ENCODE measurements at places on chromosomes 16 and 17.

DNA sequence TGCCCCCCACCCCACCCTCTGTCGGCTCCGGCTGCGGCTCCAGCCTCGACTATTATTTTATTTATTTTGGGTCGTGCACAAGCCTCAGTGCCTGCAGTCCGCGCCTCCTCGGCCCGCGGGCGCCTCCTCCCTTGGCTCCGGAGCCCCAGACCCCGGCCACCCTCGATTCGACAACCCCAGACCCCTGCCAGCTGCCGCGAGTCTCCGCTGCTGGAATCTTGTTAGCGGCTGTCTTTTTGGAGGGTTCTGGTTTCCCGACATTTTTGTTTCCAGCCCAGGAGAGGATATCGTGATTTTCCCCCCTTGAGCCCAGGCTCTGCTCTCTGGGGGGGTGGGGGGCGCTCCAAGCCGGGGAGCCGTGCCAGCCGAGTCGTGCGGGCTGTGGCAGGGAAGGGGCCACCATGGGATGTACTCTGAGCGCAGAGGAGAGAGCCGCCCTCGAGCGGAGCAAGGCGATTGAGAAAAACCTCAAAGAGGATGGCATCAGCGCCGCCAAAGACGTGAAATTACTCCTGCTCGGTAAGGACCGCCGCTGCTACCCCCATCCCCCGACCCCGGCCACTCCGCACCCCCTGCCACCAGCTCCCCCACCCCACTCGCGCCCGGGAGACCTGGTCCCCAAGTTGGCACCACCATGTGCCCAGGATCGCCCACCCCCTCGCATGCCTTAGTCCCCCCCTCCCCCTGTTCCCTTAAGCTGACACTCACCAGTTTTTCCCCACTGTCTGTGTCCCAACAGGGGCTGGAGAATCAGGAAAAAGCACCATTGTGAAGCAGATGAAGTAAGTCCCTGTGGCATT, 746 bp downstream of the GNAO1 start:
- DNase-seq, result no peak

GRCh38 chr16:73356401-73357079, 308.6 kb upstream of the ZFHX3 start:
- DNase-seq, result no peak

DNA sequence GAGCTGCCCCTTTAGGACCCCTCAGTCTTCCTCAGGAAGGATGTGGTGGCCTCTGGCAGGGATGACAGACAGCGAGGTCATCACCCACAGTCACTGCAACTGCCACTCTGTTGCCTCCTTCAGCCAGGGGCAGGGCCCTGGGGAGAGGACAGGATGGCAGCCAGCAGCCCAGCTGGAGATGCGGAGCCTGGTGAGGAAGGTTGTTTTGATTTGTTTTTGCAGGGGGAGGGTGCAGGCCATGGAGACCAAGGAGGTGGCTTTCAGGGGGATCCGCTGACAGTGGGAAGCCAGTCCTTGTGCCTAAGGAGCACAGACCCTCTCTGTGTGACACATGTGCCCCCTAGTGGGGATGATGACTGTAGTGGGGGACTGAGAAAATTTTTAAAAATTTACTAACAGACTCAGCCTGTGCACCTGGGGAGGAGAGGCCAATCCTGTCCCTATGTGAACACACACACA, 7.4 kb downstream of the PRCD start:
- DNase-seq, result peak; percentile 96

GRCh38 chr16:4414187-4414917, 2.0 kb downstream of the CORO7 start:
- no peak for DNase-seq

GRCh38 chr17:15194859-15195277, 70.3 kb downstream of the PMP22 start:
- no peak for DNase-seq

GRCh38 chr17:29760279-29761039, 137.7 kb upstream of the CORO6 start:
- peak; percentile 25 for DNase-seq

DNA sequence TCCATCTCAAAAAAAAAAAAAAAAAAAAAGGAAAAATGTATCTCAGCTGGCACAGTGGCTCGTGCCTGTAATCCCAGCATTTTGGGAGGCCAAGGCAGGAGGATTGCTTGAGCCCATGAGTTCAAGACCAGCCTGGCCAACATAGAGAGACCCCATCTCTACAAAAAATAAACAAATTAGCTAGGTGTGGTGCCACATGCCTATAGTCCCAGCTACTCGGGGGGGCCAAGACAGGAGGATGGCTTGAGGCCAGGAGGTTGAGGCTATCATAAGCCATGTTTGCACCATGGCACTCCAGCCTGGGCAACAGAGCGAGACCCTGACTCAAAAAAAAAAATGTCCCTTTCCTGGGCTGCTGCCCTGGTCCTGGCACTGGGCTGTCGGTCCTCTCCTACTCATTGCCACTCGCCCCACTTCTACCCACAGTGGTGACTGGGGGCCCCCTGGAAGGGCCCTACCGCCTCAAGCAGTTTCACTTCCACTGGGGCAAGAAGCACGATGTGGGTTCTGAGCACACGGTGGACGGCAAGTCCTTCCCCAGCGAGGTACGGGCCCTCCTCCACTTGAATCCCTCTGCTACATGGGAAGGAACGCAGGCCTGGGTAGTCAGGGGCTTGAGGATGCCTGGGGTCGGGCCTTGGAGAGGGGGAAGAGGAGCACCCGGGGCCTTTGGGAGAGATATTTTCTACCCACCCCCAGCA, 6.1 kb downstream of the CA7 start:
- DNase-seq, result no peak

DNA sequence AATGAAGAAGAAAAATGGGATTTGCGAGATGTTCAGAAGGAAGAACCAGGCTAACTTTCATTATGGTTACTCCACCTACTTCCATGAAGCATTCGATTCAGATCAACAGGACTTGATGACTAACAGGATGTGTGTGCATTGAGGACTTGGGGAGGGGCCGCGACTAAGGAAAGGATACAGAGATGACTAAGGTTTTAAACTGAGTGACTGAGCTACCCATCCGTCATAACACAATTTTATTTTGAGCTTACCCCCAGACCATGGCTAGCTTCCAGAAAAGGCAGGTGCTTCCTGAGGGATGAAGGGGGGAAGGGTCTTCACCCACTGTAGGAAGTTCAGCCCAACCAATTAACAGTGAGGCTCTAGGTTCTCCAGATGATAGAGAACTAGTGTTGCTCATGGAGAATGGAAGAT, 2.5 kb upstream of the CDYL2 start:
- peak; percentile 90 for DNase-seq

DNA sequence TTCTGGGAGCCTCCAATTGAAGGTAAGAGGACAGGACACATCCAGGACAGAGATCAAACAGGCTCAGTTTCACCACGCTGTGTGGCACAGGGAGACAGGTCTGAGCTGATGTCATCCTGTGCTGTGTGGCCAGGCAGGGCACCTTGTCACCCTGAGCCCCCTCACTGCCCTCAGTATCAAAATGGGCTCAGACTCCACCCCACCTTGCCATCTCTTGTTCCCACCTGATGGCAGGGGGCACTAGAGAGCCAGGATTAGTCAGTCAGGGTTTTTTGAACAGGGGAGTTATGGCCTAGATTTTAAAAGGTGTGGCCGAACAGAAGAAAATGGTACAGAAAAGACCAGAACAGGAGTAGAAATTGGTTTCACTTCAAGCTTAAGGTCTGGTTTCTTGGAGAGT, 2.6 kb downstream of the KAT2A start:
- DNase-seq, result peak; percentile 72

- no peak for DNase-seq
These were observed 4.7 kb downstream of the PPP1R1B start for GRCh38 chr17:39631403-39631802.

DNA sequence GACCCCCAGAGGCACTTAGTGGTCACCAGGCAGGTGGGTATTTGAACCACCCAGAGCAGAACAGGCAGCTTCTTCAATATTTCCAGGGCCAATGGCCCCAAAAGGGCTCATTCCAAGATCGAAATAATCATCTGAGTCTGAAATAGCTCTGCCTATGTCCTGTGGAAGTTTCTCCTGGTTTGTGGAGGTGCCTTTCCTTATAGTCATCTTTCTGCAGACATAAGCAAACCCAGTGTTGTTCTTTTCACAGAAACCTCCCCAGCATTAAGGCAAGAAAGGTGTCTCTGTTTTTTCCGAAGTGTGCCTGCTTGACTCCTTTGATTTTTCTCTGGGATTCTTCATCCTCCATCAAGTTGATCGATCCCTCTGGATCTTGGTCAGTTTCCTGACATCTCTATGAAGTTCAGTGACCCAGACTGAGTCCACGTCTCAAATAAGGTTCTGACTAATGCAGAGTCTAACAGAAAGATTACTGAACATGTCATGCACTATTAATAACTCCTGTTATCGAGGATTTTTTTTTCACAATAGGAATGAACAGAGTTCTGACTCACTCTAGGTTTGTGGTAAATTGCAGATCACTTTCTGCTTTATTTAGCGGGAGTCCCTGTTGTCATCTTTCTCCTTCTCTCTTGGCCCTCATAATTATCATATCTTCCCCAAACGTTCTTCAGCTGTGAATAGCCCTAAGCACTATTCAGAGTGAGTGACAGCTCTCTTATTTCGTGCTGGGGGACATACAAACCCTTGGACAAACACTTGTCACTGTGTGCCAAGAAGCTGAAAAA, 1.5 kb downstream of the LRRC3C start:
- peak; percentile 69 for DNase-seq

GRCh38 chr16:30813821-30814189, 26.8 kb upstream of the ZNF629 start:
- no peak for DNase-seq

DNA sequence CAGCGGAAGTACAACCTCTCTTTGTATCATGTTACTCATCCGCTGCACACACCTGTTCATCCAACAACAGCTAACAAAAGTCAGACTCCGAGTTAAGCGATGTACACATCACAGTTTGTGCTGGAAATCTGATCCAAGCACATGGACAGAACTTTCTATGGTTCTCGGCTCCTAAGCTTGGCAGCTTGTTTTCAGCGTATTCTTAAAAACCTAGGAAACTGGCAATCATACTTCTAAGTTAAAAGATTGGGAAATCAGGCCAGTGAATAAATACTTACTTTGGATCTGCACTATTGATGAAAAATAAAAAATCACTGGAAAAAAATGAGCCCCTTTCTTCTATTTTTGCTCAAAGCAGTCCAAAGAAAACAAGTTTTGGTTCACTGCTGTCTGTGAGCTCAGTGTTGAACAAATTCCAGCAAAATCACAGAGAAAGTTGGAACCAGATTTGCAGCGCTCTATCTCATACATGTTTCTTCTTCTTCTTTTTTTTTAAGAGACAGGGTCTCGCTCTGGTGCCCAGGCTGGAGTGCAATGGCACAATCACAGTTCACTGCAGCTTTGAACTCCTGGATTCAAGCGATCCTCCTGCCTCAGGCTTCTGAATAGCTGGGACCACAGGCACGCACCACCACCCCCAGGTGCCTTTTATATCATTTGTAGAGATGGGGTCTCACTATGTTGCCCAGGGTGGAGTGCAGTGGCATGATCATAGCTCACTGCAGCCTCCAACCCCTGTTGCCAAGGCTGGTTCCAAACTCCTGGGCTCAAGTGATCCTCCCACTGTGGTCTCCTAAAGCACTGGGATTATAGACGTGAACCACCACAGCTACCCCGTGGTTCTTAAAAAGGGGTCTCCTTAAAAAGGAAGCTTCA, 71.6 kb upstream of the CREBBP start:
- DNase-seq, result no peak

DNA sequence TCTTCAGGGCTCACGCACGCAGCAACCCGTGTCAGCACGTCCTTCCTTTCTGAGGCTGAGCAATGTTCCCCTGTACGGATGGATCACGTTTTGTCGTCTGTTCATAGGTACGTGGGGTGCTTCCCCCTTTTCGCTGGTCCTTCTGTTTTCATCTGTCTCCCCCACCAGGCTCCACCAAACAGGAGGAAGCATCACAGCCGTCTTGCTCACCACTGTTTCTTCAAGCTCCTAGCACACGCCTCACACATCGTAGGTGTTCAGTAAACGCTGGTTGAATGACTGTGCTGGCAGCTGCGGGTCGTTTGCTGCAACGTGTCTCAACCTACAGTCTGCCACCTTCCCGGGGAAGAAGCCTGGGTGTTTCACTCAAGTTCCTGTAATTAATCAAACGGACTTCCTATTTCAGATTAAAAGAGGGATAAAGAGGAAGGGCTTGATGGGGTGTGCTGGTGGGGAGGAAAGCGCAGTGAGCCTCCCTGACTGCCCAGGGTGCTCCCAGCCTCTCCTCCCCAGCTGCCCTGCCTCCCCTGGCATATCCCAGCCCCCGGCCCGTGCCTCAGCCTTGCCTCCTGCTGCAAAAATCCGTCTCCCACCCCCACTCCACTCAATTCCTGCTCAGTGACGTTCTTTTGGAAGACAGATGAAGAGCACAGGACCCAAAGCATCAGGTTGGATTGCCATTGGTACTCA, 76.7 kb upstream of the DOC2B start:
- DNase-seq, result peak; percentile 67

DNA sequence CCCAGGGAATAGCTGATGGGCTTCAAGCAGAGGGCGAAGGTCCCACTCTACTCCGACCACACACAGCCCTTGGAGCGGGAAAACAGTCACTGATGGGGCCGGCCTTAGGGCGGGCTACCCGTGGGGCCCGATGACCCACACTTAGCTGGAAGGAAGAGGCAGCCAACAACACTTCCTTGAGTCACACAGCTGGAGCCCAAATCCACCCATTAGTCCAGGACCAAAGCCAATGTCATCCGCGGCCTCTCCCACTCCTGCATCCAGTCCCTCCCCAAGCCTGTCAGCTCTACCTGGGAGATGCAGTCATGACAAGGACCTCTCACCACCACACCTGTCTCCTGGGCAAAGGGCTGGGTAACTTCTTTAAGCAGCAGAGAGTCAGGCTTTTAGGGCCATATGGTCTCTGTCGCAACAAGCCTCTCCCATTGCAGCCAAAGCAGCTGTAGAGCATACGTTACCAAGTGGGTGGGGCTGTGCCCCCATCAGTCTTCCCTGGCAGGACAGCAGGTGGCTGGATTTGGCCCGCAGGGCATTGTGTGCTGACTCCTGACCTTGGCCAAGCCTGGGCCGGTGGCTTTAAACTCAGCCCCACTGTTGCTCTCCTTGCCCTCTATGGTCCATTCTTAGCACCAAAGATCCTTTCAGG, 110.7 kb downstream of the SOCS1 start:
- DNase-seq, result no peak

- DNase-seq, result no peak
These were observed 29.2 kb downstream of the SOCS3 start for GRCh38 chr17:78330570-78331224.

- DNase-seq, result no peak
These were observed 5.5 kb downstream of the KDM8 start for GRCh38 chr16:27208796-27209195.

DNA sequence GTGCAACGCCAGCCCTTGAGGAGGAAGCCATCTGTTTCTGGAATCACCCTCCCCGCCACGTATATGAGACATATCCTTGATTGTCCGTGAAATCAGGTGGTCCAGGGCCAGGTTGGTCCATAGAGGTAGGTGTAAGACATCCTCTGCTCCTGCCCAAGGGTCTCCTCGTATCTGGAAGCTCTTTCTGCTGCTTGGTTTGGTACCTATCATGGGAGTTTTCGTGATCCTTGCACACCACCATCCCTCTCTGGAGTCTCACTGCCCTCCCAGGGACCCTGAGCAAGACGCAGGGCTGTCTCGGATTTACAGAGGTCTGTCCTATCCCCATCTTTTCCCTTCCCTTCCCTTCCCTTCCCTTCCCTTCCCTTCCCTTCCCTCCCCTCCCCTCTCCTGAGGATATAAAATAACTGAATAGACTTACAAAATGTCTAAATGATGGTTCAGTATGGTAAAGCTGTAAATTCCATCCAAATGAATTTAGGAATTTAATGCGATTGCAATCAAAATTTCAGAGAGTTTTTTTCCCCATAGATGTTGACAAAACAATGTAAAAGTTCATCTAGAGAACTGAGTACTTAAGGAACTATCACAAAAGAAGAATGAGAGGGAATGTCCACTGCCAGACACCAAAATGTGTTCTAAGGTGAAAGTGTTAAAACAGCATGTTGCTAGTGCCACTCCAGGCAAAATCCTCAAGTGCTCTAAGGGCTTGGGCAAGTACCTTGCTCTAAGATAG, 2.0 kb upstream of the CCDC42 start:
- no peak for DNase-seq

All from common myeloid progenitor, CD34-positive (primary cell).